Smooth muscle cell of trachea (primary cell): ENCODE measurements at places on chromosomes 5 and 9. TPM values are rescaled to one million over a fixed set of nuclear protein-coding genes. Genes with fewer than 3 reads are reported as not detected.

The CMYA5 gene
- total RNA-seq, result 6.0 and 11.2 TPM in 2 replicates

The CTNNA1 gene
- total RNA-seq, result 511 and 560 TPM in 2 replicates

The FOXD4L5 gene
- total RNA-seq, result 0.15 and 0.17 TPM in 2 replicates

The SCGB3A1 gene
- total RNA-seq, result not detected in 2 replicates

The IL3 gene
- not detected in 2 replicates for total RNA-seq

The ENG gene
- 36.8 and 37.1 TPM in 2 replicates for total RNA-seq

The ACOT12 gene
- total RNA-seq, result 1.6 and 2.2 TPM in 2 replicates

The ADGRD2 gene
- not detected in 2 replicates for total RNA-seq

The SMIM33 gene
- not detected in 2 replicates for total RNA-seq

The STING1 gene
- total RNA-seq, result 58.9 and 67.6 TPM in 2 replicates

The IFNB1 gene
- total RNA-seq, result not detected in 2 replicates

The ANXA2R gene
- total RNA-seq, result 1.7 and 3.9 TPM in 2 replicates

The IL31RA gene
- 0.66 and 3.3 TPM in 2 replicates for total RNA-seq

The STPG3 gene
- total RNA-seq, result 0.66 TPM in 1 of 2 replicates, not detected in the other

The PCDHB8 gene
- 0.50 TPM in 1 of 2 replicates, not detected in the other for total RNA-seq

The PNPLA7 gene
- 1.3 and 2.0 TPM in 2 replicates for total RNA-seq

The TMOD1 gene
- total RNA-seq, result under 0.01 and 0.17 TPM in 2 replicates

The FBLL1 gene
- 0.44 and 1.7 TPM in 2 replicates for total RNA-seq

The ACTBL2 gene
- not detected in 2 replicates for total RNA-seq

The GDA gene
- not detected in 2 replicates for total RNA-seq

The TRIM7 gene
- total RNA-seq, result 5.3 and 6.3 TPM in 2 replicates

The PHF24 gene
- under 0.01 TPM in 1 of 2 replicates, not detected in the other for total RNA-seq

The PAX5 gene
- not detected in 2 replicates for total RNA-seq

The DBN1 gene
- 125 and 183 TPM in 2 replicates for total RNA-seq

The CDC20B gene
- total RNA-seq, result under 0.01 TPM in 1 of 2 replicates, not detected in the other

The FOXD4L3 gene
- total RNA-seq, result not detected in 2 replicates
